Activated effector memory CD4-positive, alpha-beta T cell treated with anti-CD3 and anti-CD28 coated beads, Interleukin-2, amount 50 U/mL, for 16 hours (primary cell): ENCODE measurements at places on chromosomes 11 and 22.

GRCh38 chr11:69563946-69564775 lies 76.8 kb upstream of the CCND1 start:
- DNase-seq = peak; percentile 49

DNA sequence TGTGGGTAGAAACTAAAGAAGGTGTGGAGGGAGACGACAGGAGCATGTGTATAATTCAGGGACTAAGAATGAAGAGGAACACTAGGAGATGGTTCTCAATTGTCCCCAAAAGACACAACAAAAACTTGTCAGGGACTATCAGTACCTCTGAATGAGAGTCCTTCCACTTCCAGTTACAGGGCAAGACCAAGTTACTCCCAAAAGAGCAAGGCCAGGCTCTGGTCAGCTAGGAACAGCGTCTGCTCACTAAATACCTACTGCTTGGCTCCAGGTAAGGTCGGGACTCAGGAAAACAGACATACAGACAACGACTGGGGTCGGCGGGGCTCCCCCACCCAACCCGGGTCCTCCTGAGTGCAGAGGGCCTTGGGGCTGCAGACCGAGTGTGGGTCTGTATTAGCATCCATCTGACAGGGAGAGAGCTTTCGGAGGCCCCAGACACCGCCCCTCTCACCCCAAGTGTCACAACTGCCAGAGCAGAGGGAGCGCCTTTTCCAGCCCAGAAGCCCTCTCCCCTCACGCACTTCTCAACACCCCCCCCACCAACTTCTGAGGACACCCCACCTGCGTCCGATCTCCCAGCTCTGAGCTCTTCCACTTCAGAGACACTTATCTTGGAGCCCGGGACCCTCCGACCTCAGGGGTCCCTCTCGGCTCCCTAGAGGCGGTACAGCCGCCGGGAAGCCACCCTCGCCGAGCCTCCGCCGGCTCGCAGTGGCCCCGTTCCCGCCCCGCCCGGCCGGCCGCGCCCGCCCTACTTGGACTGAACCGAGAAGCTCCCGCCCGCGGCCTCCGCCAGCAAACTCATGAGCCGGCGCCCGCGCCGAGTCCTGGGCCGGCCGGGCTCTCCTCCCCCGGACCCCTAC lies 522 bp downstream of the RHOG start:
- DNase-seq = peak; percentile 81

- DNase-seq = no peak
Observed at GRCh38 chr11:67368621-67369020, 4.8 kb downstream of the CLCF1 start.

GRCh38 chr11:115924744-115925567 lies 420.7 kb upstream of the CADM1 start:
- no peak for DNase-seq

- peak; percentile 27 for DNase-seq
Observed at GRCh38 chr22:49551897-49552614, 275.6 kb downstream of the BRD1 start.

DNA sequence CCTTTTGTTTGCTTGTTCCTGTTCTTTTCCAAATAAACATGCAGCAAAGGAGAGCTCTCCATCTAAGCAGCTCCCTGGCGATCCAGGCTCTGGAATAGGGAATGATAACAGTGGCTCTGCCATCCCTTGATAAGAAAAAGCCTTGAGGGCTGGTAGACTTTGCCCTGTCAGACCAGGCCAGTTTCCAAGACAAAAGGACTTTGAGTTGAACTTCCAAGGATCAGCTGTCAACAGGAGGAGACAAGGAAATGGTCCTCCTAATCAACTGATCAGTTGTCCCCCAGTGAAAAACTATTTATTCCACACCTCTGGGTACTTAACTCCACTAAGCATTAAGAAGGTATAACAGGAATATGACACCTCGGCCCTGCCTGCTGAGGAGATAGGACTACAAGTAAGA lies 127.8 kb downstream of the PARVA start:
- no peak for DNase-seq

- DNase-seq = no peak
Observed at GRCh38 chr11:27380771-27381170, 17.8 kb upstream of the CCDC34 start.

DNA sequence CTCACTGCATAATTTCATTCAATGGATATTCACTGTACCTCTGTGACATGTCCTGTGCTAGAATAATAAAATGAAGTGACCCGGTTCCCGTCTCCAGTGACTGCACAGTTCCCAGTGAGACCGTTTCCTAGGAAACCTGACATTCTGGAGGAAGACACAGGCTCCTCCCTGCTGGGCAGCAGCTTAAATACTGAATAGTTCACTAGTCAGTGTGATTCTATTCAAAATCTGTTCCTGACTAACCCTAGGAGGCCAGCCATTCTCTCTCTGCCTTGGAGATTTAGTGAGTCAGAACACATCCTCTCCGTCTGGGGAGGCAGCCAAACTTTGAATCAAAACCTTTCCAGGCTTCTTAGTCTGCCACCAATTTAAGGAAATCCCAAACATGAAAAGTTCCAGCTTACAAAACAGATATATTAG lies 11.3 kb downstream of the TRIM66 start:
- DNase-seq = no peak

DNA sequence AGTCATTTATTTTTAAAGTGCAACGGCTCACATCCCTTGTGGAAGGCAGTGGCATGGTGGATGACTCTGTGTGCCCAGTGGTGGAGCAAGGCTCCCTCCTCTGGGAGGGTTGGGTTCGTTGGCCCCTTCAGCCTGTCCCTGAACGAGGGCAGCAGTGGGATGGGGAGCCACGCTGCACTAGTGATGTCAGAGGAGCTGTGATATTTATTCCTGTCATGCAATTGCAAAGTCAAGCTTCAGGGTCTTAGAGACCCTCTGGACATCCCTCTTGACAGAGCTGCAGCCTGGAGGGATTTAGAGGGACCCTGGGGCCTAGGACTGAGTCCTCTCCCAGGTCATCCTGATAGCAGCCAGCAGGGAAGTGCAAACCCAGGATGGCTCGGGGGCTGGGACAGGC lies 78.2 kb upstream of the NARS2 start:
- no peak for DNase-seq

DNA sequence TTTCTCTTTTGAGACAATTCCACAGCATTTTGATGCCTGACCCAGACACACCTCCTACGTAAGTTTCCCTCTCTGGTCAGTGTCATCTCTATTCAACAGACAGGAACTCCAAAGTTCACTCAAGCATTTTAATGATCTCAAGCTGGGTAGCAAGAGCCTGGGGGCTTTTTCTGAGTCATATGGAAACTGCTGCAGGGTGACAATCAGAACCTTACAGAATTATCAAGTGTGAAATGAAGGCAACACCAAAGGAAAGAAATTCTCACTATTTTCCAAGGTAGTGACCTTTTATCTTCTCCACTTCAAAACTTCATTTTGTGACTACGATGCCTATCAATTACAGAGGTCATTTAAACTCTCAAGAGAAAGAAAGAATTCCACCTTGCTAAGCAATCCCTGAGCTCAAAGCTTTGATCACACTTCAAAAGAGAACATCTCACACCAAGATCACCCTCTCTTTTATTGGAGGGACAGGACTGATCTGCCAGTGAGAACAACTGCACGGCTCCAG lies 229.0 kb upstream of the ZC3H12C start:
- DNase-seq = no peak

- peak; percentile 68 for DNase-seq
Observed at GRCh38 chr11:17864478-17864941, 129.9 kb downstream of the KCNC1 start.

GRCh38 chr11:57713835-57714234 lies 1.4 kb downstream of the TMX2 start:
- DNase-seq = no peak

DNA sequence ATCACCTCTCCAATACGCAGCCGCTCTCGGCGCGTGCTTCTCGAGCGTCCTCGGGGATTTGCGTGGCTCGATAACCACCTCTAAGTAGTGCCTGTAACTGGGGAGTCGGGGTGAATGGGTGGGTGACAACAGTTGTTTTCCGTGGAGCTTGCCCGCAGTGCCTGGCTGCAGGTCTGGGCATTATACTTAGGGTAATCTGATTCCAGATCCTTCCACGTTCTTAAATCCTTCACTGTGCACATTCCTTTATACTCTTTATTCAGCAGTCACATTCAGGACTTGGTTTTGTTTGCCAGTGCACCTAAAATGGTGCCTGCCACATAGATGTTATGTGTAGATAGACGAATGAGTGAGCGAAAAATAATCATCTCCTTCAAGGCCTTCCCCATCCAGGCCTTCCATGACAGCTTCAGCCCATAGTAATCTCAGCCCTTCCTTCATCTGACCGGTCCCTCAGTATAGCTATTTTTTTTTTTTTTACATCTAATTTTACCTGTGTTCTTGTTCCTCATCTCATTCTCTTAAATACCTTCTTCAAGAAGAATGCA lies 602 bp downstream of the NAT10 start:
- no peak for DNase-seq

- DNase-seq = no peak
Observed at GRCh38 chr11:46015941-46016340, 93.5 kb downstream of the LARGE2 start.

GRCh38 chr11:65744026-65744698 lies 23.6 kb upstream of the RNASEH2C start:
- DNase-seq = no peak

- DNase-seq = peak; percentile 79
Observed at GRCh38 chr22:46070803-46071450, 79.4 kb upstream of the PPARA start.

DNA sequence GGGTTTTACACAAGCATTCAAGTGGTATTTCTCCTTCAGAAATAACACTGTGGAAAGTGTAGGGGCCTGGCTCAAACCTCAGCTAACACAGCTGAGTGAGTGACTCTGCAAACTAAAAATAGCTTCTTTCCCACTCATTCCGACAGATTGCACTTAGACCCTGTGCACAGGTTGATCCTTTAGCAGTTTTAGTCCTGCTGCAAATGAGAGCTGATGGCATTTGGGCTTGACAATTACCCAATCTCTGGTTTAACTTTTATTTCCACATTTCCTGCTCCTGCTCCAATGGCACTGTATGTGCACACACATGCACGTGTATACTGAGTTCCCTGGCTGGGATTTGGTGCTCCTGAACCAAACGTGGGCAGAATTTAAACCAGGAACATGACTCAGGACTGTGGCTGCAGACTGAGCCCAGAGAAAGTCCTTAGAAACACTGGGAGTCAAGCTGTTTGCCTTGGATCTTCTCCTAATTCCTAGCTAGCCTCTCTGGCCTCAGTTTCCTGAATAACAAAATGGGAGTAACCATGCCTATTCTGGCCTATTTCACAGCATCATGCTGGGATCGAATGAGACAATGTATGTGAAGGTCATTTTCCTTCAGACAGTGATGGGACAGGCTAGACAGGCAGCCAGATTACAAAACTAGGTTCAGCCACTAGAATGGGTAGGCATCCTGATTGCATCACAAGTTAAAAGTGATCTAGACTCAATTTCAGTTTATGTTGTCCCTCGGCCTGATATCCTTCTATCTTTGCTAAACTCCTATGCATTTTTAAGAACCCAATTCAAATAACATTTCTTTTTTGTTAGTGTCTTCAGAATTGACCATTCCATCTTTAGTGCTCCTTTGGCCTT lies 58.2 kb downstream of the SERGEF start:
- DNase-seq = no peak

DNA sequence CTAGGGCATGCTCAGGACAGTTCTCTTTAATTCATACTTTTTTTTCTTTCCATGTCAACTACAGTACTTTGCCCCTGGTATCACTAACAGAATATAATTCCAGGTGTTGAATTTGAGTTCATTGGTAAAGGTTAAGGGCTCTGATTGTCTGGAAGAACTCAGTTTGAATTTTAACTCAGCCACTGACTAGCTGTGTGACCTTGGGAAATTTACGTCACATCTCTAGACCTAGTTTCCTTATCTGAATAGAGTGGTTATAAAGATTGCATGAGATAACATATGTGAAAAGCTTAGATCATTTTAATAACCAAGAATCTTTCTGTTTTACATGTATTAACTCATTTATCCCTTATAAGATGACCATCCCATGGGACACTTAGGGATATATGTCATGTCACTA lies 15.8 kb upstream of the ZC3H12C start:
- DNase-seq = no peak

GRCh38 chr11:106627694-106628093 lies 390.6 kb downstream of the GUCY1A2 start:
- DNase-seq = no peak

DNA sequence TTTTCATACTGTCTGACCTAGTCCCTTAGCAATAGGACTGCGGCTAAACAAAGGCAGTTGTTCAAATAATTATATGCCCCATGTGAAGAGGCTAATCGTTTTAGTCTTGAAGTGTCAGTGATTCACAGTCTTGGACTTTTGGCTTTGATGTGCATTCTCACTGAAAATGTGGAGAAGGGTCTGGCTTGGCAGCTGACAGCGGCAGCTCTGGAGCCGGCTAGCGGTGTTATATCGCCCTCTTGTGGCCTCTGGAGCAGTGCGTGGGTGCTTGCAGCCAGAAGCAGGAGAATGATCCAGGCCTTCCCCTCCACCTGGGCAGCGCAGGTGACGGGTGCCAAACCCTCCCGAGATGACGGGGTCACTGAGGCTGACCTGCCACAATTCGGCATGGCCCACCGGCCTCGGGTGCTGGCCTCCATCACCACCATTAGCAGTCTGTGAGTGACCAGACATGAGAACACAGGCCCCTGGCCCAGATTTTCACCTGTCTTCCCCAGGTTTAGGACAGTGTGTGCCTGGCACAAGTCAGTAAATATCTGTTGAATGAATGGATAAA lies 90.3 kb upstream of the PITPNB start:
- DNase-seq = peak; percentile 89

DNA sequence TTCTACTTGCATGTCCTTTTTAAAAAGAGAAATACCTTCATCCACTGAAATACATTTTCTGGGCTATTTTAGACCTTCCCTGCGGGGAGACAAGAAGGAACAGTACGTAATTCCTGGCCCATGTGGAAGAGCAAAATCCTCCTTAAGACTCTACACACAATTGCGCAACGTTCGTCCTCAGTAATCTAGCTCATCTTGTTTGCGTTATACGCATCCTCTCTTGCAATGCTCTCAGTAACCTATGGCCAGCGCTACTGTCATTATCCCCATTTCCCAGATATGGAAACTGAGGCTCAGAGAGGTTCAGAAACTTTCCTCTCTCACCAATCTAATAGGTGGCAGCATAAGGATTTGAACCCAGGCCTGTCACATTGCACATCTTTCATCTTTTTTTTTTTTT lies 54.6 kb downstream of the RPUSD4 start:
- no peak for DNase-seq

- DNase-seq = no peak
Observed at GRCh38 chr11:3095712-3096361, 38.6 kb upstream of the CARS1 start.

GRCh38 chr22:44159221-44159620 lies 21.5 kb upstream of the PARVG start:
- DNase-seq = no peak

DNA sequence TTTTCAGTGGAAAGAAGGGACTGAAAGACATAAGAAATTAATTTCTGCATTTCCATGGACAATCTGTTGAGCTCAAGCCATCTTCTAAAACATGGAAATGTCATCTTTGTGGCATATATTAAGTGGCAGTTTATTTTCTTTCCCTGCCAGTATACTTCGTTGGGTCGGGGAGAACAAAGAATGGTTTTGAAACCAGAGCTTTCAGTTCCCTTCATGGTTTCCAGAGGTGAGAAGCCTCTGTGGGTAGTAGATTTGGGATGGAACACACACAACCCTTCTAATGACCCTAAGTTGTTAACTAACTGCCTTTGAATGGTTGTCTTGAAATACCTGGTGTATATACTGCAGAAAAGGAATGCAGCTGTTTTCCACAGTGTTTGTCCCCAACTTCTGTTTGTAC lies 17.6 kb upstream of the GAS2L1 start:
- DNase-seq = no peak

- no peak for DNase-seq
Observed at GRCh38 chr11:23797624-23798419, 699.0 kb upstream of the LUZP2 start.
